Astrocyte of the hippocampus (primary cell): ENCODE measurements at places on chromosomes 3 and 15.

GRCh38 chr15:77720173-77720572 is 87.5 kb upstream of the LINGO1 start:
- no peak for DNase-seq

DNA sequence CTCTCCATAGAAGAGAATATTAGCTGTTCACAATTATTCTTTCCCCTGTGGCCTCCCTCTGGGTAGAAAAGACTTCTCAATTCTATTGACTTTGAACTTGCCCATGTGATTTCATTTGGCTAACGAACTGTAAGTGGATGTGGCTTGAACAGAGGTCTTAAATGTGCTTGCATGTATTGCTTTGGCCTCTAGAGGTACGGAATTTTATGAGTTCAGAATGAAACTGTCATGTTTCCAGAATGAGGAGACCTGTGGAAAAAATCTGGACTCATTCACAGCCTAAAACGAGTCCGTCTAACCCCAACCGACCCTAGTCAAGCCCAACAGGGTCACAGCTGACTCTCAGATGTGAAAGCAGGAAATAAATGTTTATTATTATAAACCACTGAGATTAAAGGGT is 596.7 kb upstream of the UBE2E2 start:
- no peak for DNase-seq

GRCh38 chr3:143596957-143597642 is 251.2 kb downstream of the SLC9A9 start:
- no peak for DNase-seq

- peak; percentile 89 for DNase-seq
These were observed at the start of gene DAPK2 for GRCh38 chr15:64046421-64047153. TSS of gene DAPK2 (minus strand) at chr15:64046485. CDS start at chr15:64040261, 6,224 bp downstream.

DNA sequence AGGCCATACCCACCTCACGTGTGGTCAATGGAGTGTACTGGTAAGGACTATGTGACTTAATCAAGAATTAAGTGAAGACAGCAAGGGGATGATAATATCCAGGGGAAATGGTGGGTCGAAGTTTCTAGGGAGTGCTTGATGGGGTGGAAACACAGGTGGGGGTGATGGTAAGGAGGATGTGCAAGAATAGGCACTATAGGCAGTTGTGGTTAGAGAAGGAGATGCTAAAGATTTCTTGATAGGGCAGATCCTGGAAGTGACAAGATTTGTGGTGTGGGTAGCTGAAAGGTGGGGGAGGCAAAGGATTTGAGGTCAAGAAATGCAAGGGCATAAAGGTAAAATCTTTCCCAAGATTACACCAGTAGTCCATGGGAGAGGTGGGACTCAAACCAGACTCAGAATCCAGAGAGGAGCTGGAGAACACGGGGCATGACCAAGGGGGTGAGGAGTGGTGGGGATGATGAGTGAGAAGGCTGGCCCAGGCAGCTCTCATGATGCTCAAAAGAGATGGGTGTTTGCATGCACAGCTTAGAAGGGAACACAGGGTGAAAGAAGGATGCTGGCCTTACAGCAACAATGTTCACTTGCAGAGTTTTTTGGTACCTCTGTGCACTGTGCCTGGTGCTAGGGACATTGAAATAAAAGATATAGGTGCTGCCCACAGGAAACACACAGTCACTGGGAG is 78.4 kb downstream of the CCR1 start:
- no peak for DNase-seq

DNA sequence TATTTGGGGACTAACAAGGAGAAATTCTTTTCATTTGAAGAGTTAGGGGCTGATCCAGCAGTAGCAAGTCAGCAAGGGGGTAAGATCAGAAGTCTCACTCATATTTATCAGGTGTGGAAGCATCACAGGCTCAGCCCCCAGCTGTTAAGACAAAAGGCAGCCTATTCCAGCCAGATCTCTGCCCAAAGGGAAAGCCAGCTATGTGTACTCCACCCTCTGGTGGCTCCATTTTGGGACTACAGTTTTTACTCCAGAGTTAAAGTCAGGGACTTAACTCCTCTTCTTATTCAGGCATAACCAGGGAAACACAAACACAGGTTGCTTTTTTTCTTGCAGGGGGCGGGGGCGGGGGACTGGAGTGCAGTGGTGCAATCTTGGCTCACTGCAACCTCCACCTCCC is 19.2 kb downstream of the UBP1 start:
- no peak for DNase-seq

- DNase-seq, result no peak
These were observed 12.8 kb upstream of the TOPAZ1 start for GRCh38 chr3:44228900-44229299.

GRCh38 chr3:121918779-121919483 is 24.7 kb downstream of the SLC15A2 start:
- DNase-seq, result no peak

GRCh38 chr15:77529394-77530159 is 103.1 kb downstream of the LINGO1 start:
- no peak for DNase-seq

DNA sequence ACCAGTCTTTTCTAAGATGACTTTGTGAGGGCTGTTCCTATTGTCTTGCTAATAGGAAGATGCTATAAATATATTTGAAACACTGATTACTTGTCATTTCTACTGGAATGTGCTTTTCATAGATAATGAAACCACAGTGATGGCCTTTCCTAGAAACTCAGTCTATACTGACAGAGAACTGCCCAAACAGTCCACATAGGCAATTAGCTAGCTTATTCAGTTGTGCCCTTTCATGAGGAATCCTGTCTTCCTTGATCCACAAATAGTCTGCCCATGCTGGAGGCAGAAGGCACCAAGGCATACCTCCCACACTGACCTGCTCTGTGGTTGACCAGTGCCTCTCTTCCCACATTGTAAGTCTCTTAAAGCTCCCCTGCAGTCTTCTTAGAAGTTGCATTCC is 135.9 kb downstream of the CMSS1 start:
- DNase-seq, result no peak

DNA sequence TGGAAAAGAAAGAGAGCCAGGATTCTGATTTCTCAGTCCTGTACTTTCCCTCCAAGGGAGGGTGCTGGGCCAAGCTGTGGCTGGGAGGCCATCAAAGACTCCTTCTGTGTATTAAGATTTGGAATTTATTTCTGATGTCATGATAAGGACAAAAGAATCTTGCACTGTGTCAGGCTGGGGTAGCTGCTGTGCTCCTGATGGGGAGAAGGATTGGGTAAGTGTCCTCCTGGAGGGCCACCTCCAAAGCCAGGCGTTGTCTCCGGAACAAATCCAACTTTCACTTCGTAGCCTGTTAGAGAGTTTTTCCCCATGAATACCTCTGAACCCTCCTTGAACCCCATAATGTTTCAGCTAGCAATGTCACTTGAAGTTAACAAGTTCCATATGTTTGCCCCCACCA is 29.9 kb downstream of the CLDN11 start:
- DNase-seq, result no peak

DNA sequence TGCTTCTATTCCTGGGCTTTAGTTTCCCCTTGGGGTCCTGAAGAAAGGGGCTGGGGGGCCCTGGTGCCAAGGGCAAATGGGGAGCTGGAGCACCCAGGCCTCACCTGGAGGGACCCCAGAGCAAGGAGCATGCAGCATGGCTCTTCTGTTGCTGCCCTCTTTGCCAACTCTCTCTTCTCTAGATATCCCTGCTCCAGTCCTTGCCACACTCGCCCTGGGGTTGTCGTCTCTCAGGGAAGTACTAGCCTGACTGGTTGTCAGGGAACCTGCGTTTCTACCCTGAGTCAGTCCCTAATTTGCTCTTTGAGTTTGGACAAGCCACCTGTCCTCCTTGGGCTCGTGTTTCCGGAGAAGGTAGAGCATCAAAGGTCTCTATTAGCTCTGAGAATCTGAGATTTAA is 63.7 kb upstream of the UBE2Q2 start:
- no peak for DNase-seq

DNA sequence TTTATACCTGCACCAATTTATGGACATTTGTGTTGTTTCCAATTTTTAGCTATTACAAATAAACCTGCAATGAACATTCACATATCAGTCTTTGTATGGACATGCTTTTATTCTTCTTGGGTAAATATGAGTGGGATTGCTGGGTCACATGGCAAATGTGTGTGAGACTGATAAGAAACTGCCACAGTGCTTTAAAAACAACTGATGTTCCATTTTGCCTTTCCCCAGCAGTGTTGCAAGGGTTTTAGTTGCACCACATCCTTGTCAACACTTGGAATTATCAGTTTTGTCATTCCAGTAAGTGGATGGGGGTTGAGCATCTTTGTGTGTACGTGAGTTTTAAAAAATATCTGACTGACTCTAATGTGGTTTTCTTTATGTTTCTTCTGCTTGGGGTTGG is 191.2 kb downstream of the PLCL2 start:
- DNase-seq, result no peak

DNA sequence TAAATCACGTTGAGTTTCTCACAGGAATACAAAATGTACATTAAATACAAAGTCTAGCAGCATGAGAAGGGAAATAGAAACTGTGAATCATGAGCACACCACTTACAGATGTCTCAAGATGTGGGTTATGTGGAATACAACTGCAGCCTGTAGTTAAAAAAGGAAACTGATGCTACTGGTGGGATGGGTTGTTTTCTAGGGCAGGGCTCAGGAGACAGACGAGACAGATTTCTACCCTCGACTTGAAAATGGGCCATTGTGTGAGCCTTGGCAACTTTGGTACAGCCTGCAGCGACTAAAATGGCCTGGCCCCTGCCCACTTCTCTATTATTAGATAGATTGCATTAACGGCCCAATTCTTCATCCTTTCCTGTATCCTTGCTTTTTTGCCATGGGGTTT is 293.1 kb downstream of the SUCLG2 start:
- DNase-seq, result no peak

- peak; percentile 81 for DNase-seq
These were observed 20.3 kb upstream of the ABTB1 start for GRCh38 chr3:127652246-127652995.
